ENCODE measurements at places on chromosomes 1 and 21.

DNA sequence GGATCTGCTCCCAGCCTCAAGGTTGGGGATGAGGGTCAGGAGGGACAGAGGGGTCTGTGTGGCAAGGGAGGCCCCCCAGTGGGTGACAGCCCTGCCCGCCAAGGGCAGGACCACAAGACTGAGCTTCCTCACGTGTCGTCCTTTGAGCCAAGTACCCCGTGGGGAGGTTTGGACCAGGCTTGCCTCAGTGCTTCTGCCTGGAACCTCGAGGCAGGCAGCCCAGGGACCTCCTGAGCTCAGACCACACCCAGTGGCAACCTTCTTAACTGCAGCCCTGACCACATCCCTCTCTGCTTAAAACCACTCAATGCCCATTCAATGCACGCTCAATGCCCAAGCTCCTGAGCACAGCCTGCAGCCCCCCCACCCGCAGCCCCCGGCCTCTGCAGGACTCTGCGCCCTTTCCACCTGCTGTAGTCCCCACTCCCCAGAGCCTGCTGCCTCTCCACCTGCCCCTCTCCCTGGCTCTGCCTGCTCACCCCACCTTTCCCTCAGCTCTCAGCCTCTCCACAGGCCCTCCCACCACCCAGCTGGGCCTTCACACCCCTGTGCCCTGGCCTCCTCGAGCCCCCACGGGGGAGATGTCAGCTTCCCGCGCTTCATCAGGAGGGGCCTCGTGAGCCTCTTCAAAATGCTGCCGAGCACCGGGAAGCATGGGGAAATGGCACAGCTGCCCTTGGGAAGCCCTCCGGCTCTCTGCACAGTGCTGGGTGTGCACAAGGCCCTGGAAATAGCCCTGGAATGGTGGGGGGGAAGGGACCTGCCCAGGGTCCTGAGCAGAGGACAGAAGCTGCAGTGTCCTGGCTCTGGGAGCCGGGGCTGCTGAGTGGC, 129.3 kb upstream of the VAMP3 start:
- no peak for DNase-seq

- DNase-seq, result no peak
Measured at GRCh38 chr21:43974791-43975468, 37.2 kb upstream of the TRAPPC10 start.

GRCh38 chr1:149962736-149963135, 26.1 kb upstream of the MTMR11 start:
- DNase-seq, result no peak

DNA sequence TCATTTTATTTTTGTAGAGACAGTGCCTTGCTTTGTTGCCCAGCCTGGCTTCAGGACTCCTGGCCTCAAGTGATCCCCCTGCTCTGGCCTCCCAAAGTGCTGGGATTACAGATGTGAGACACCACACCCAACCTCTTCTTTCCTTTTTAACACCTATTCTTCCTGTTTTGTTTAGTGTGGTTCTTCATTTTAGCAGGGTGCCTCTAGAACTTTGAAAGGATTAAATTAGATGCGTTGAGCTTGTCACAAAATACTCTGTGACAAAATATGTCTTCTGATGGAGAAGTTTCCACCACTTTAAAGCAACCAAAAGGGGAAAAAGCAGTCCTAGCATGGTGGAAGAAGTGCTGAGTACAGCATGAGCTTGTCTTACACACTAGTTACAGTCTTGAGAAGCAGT, 42.0 kb downstream of the CDC14A start:
- DNase-seq, result no peak

GRCh38 chr1:157166590-157166989, 28.4 kb upstream of the ETV3 start:
- DNase-seq, result no peak

DNA sequence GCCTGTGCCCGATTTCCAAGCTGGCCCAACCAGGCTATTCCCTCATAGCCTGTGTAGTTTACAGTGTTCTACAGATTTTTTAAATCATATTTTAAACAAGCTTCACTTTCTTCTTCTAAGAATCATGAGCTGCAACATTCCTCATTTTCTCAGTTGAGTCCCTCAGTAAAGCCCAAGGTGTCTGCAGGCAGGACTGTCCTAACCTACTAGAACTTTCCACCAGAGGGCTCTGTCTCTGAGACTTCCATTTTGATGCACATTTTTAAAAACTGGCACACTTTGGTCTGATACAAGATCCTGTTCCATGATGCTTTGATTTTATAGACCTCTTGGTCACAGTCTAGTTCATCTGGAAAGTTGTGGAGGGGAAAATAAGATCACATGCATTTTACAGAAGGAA, 21.6 kb upstream of the SLAMF6 start:
- DNase-seq, result no peak

GRCh38 chr1:52919723-52920483, 1.6 kb downstream of the ECHDC2 start:
- no peak for DNase-seq

DNA sequence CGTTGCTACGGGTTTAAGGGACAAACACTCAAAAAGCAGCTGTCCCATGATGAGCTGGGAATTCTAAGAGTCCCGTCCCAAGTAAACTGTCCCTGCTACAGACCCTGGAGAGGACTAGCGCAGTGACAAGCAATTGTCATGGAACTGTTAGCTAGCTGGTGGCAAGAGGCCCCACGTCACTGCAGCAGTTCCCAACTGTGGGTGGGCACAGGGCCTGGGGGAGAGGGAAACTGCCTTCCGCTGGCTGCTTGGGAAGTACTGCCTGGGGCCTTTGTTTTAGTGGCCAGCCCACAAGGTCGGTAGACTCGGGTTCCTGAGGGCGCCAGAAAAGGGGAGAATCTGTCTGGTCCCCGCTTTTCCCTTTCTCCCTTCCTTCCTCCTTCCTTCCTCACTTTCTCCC, 97.4 kb downstream of the LACTBL1 start:
- no peak for DNase-seq

DNA sequence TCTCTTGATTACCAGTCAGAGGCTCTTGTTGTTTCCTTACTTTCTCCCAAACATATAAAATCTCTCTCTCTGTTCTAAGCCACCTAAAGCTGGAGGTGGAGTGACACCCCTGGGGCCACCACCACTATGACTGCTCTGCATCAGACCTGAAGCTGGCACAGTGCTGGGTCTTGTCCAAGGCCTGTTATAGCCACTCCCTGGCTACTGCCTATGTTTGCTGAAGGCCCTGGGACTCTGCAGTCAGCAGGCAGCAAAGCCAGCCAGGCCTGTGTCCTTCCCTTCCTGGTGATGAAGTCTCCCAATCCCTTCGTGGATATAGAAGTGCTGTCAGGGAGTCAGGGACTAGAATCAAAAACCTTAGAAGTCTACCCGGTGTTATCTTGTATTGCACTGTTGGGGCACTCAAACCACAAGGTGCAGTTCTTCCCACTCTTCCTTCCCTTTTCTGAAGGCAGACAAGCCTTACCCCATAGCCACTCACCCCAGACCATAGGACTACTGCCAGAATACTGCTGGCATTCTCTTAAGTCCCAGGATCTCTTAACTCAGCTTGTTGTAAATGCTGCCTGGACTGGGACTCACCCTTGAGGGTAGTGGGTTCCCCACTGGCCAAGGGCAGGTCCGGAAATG, 103.1 kb downstream of the RPS6KC1 start:
- no peak for DNase-seq

DNA sequence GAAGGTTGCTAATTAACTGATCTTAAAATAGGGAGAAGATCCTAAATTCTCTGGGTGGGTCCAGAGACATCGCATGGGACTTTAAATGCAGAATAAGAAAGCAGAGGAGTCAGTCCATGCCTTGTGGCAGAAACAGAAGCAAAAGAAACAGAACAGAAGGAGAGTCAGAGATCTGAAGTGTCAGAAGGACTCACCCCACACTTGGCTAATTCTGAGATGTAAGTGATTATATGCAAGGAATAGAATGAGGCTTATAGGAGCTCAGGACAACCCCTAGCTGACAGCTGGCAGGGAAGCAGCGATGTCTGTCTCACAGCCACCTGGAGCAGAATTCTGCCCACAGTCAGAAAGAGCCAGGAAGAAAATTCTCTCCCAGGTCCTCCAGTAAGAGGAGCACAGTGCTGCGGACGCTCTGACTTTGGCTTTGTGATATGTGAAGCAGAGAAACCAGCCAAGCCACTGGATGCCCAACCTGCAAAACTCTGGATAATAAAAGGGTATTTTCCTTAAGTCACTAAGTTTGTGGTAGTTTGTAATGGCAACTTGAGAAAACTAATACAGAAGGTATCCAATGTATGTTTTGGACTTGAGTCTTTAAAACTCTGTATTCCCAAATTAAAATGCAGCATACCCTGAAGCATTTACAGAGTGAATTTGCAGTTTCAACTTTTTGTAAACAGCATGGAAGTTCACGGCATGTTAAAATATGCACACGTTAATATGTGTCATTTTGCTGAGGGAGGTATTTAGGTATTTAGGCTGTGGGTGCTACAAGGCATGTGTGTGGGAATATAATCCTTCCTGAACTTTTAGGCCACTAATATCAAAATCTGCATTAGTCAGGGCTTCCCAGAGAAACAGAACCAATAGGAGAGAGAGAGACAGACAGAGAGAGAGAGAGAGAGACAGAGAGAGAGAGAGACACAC, 388.5 kb downstream of the PCP4 start:
- DNase-seq, result no peak

- no peak for DNase-seq
Measured at GRCh38 chr1:65924471-65924870, 131.8 kb downstream of the PDE4B start.

DNA sequence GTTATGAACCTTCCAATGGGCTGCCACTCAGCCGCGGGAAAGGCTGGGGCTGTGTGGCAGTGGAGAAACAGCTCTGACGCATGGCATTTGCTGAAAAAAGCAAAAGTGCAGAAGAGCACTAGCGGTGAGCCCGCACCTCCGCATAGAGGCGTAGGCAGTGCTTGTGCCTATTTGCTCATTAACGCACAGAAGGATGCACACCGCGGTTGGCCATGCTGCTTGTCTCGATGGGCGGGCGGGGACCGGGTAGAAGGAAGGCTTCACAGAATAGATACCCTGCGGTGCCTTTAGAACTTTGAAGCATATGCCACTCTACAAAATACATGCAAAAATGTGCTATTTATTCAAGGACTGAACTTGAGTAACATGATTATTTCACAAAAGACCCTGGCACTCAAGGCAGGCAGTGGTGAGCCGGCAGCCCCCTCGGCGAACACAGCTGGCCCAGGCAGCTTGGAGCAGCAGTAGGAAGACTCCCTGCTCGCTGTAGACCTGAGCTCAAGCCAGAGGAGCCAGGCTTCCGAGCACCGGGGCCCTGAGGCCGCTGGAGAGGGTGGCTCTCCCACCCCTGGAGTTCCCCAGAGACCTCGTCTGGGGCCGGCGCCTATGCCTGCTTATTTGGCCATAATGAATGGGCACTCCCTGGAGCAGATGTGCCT, 71.5 kb downstream of the SIK1 start:
- no peak for DNase-seq

DNA sequence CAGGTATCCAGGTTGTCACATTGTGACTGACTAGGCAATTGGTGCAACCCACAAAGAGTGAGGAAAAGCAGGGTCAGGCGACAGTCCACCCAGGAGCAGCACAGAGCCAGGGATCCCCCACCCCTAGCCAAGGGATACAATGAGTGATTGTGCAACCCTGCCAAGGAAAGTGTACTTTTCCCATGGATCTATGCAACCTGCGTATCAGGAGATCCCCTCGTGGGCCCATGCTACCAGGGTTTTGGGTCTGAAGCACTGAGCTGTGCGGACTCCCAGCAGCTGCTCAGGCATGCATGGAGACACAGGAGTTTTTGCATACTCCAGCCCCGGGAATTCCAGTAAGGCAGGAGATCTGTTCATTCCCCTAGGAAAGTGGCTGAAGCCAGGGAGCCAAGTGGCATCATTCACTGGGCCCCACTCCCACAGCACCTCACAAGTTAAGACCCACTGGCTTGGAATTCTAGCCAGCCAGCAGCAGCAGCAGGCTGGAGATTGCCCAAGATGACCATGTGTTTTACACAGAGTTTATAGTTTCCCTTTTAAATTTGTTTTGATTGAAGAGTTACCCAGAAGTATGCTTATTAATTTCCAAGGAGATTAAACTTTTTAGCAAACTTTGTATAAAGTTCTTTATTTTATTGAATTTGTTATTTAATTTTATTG, 136.0 kb downstream of the LTN1 start:
- no peak for DNase-seq

DNA sequence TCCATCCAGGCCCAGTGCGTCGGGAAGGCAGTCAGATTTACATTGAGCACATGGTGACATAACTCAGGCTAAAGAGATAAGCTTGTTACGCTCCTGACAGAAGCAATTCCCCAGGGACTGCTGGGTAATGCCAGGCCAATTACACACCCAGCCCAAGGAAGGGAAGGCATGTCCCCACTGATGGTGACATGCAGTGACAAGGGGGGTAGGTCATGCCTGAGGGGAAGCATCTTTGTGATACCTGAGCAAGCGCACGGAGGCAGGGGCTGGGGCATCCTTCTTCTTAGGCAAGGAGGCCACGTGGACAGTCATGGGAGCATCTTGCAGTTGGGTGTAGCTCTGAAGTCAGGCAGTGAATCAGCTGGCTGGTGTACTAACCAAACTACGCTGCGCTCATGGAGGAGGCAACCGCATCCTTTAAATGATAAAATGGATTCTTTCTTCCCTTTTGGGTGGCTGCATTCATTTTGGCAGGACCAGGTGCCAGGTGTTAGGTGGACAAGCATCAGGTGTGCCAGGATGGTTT, 39.6 kb upstream of the GRIK3 start:
- DNase-seq, result no peak

Measured in naive thymus-derived CD8-positive, alpha-beta T cell (primary cell).